ENCODE measurements at places on chromosomes 6 and 20. TPM values are rescaled to one million over a fixed set of nuclear protein-coding genes. Genes with fewer than 3 reads are reported as not detected.

VSTM2L gene
- not detected for total RNA-seq

SIRT5 gene
- 7.1 TPM for total RNA-seq

EDN3 gene
- 220 TPM for total RNA-seq

GRM4 gene
- total RNA-seq: not detected

DCDC2 gene
- total RNA-seq: not detected

ADAM33 gene
- 119 TPM for total RNA-seq

SUMO4 gene
- 3.9 TPM for total RNA-seq

NKX2-2 gene
- total RNA-seq: not detected

MAS1 gene
- 0.49 TPM for total RNA-seq

LRRC1 gene
- 52.5 TPM for total RNA-seq

BPI gene
- total RNA-seq: not detected

TNFRSF6B gene
- total RNA-seq: 16.7 TPM

MEP1A gene
- total RNA-seq: not detected

POM121L2 gene
- total RNA-seq: not detected

EDN1 gene
- 7.1 TPM for total RNA-seq

SLC12A5 gene
- total RNA-seq: not detected

NHLRC1 gene
- total RNA-seq: 0.74 TPM

MUC22 gene
- total RNA-seq: 2.9 TPM

ATP6V1G2 gene
- 5.4 TPM for total RNA-seq

EFCAB8 gene
- not detected for total RNA-seq

ABCC10 gene
- 22.8 TPM for total RNA-seq

Data from vagina (tissue), 2 donors.